ENCODE measurements at places on chromosomes 3 and 15.

GRCh38 chr3:95280711-95281352 is 1218.0 kb downstream of the NSUN3 start:
- no peak for DNase-seq

DNA sequence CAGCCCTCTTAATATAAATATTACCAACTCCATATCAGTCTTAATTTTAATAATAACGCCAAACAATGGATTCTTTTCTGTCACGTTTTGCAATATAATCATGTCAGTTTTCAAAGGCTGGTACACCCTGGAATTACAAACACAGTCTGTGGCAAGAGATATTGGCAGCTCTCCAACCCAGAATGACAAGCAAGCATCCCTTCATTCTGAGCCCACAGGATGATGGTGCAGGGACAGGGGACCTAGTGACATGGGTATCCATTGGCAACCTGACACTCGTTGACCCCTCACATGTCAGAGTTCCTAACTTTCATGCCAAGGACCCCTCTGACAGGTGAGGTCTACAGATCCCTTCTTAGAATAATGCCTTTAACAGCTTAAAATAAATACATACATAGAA is 154.5 kb upstream of the TSC22D2 start:
- peak; percentile 32 for DNase-seq

GRCh38 chr3:53109190-53109589 is 21.0 kb downstream of the RFT1 start:
- DNase-seq = no peak

- no peak for DNase-seq
Measured at GRCh38 chr15:52706091-52706490, 26.9 kb upstream of the ATOSA start.

DNA sequence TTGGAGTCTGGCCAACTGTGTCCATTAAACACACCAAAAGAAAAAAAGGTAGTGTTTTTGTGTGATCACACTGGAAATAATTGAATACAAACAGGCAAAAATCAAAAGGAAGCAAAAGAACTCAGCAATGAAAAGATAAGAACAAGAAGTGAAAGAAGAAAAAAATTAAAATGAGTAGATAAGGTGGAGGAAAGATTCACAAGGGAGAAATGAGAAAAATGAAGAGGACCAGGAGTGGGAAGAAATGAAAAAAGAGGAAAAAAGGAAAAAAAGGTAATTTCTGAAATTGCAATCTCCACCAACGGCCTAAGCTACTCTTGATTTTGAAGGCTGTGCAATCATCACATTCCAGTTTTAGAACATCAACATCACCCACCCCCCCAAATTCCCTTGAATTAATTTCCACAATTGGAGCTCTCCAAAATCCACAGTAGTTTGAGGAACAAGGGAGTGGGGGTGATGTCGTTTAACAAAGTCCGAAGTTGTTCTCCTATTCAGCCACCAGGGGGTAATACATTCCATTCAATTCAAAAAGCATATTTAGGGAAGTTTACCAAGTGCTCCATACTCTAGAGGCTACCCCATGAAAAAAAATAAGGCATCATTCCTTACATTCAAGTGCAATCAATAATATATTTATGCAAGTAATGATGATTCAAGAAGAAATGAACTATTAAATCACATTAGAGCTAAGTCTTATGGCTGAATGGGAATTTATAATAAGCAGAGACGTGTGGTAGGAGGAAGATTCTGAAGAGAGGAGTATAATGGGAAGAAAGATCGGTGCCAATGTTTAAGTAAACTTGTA is 37.4 kb downstream of the ZNF860 start:
- DNase-seq = peak; percentile 79

GRCh38 chr3:132417695-132418411 is 551 bp downstream of the DNAJC13 start:
- DNase-seq = peak; percentile 20

GRCh38 chr15:55170361-55170760 is 26.4 kb downstream of the RSL24D1 start:
- no peak for DNase-seq

DNA sequence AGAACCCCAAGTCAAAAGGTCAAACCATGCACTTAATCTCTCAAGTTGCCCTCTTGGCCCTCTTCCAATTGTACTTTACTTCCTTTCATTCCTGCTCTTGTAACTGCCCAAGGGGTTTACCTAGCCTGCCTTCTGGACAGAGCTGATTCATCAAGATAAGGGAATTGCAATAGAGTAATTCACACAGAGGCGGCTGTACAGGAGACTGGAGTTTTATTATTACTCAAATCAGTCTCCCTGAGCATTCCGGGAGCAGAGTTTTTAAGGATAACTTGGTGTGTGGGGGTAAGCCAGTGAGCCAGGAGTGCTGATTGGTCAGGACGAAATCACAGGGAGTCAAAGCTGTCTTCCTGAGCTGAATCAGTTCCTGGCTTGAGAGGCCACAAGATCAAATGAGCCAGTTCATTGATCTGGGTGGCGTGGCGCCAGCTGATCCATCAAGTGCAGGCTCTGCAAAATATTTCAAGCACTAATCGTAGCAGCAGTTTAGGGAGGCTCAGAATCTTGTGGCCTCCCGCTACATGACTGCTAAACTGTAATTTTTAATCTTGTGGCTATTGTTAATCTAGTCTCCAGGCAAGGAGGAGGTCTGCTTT is 590.0 kb downstream of the EPHA3 start:
- peak; percentile 49 for DNase-seq

- DNase-seq = no peak
Measured at GRCh38 chr3:127206611-127207516, 13.9 kb downstream of the PRR23E start.

- no peak for DNase-seq
Measured at GRCh38 chr3:100289339-100289738, 28.5 kb downstream of the TBC1D23 start.

- DNase-seq = peak; percentile 92
Measured at GRCh38 chr15:69058830-69059556, 44.5 kb downstream of the NOX5 start.

Data from T47D (cell line).